ENCODE measurements at places on chromosomes 2 and 18. TPM values are rescaled to one million over a fixed set of nuclear protein-coding genes. Genes with fewer than 3 reads are reported as not detected.

DSG2 gene
- total RNA-seq = 45.3 TPM

COPS9 gene
- total RNA-seq = 159 TPM

GRCh38 chr2:211941216-211941747 is 597.3 kb downstream of the ERBB4 start:
- H3K36me3 ChIP-seq = no peaks in the 10 kb centered on the region
- H3K27me3 ChIP-seq = no peaks in the 10 kb centered on the region
- H3K4me3 ChIP-seq = no peak overlapping the region
- peaks cover 5% of the 10 kb centered on the region for H3K4me1 ChIP-seq

DNA sequence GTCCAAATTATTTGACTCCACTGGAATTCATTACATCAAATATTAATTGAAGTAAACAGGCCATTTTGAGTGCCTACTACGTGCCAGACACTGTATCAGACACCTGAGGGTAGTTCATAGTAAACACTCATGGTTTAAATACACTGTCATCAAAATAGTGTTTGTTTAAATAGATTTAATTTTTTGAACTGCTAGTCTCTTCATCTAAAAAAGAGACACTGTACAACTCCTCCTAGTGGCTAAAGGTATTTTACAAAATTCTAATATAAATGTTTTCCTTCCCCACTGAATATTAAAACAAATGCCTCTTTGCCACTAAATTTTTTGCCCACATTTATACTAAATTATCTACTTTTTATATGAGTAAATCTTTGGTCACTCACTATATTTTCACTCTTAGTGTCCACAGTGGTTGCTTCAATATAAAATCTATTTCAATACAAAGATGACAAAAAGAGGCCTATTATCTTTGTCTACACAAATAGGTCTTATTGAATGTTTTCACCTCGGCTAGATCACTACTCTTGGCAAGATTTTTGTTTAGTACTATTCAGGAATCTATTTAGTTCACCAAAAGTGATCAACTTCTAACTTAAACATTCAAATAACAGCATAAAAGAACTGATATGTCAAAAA is 122.1 kb downstream of the TMEM247 start:
- no peak overlapping the region for H3K27ac ChIP-seq
- no peak overlapping the region for H3K4me3 ChIP-seq
- peak; percentile 16 for DNase-seq
- H3K27me3 ChIP-seq = no peaks in the 10 kb centered on the region
- no peaks in the 10 kb centered on the region for H3K36me3 ChIP-seq

DNA sequence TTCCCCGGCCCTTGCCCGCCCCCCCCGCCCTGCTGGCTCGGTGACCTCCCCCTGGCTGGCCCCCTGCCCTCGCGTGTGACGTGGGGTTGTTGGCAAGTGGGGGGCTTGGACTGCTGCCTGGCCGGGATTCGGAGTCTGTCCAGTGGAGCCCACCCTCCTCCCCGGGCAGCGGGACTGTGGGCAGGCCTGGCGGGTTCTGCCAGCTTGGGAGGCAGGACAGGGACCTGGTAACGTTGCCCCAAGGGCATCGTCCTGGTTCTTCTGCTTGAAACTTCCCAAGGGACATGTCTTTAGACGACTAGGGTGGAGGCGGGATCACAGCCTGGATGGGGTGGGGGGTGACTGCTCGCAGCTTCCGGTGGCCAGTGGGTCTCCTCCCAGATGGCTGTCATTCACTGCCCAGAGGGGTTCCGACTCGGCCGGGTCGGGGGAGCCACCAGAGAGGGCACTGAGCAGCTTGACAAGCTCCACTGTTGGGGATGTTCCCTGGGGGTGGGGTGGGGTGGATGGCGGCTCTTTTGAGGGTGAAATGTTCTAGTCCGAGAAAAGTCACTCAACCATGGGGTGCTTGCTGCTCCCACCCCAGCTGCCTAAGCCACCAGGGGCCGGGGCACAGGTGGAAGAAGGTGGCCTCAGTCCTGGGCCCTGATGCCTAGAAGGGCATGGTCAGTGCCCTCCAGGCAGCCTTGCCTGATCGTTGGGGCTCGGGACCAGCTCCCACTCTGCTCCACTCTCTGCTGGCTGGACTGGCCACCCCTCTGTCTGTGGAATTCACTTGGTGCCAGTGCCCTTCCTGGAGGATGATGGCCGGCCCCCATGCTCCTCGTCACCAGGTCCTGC is 4.3 kb upstream of the HS6ST1 start:
- no peaks in the 10 kb centered on the region for H3K36me3 ChIP-seq
- no peaks in the 10 kb centered on the region for H3K4me1 ChIP-seq
- H3K4me3 ChIP-seq = no peak overlapping the region

GRCh38 chr2:42965196-42965595 is 172.8 kb upstream of the HAAO start:
- peak; percentile 54 for DNase-seq
- no peak overlapping the region for H3K27ac ChIP-seq
- H3K36me3 ChIP-seq = no peaks in the 10 kb centered on the region
- H3K27me3 ChIP-seq = no peaks in the 10 kb centered on the region
- no peaks in the 10 kb centered on the region for H3K4me1 ChIP-seq

DNAJC5G gene
- 14.1 TPM for total RNA-seq

DNA sequence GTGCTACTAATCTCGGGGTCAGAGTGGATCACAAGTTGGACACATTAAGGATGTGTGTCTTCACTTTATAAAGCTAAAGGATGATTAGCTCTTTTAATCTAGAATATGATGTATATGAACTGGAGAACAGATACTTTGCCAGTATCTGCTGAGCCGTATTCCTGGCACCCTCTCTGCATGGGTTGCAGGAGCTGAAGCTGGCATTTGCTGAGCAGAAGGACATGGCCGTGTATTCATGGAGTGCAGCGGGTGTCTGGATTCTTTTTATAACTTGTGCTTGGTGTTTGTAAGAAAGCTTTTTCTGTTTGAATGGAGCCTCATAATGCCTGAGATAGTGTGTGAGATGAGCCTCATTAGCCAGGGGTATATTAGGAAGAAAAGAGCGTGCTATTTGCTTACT is 103.9 kb upstream of the MCFD2 start:
- H3K27me3 ChIP-seq = no peaks in the 10 kb centered on the region
- H3K4me3 ChIP-seq = no peak overlapping the region
- no peak overlapping the region for H3K27ac ChIP-seq
- H3K4me1 ChIP-seq = peaks cover 8% of the 10 kb centered on the region
- no peaks in the 10 kb centered on the region for H3K36me3 ChIP-seq

- H3K27me3 ChIP-seq = peaks cover 12% of the 10 kb centered on the region
- H3K27ac ChIP-seq = no peak overlapping the region
- no peaks in the 10 kb centered on the region for H3K36me3 ChIP-seq
- H3K4me1 ChIP-seq = no peaks in the 10 kb centered on the region
- DNase-seq = no peak
These were observed 232.0 kb downstream of the SH3BP4 start for GRCh38 chr2:235183786-235184185.

HMSD gene
- 0.14 TPM for total RNA-seq

- H3K27me3 ChIP-seq = no peaks in the 10 kb centered on the region
- peaks cover 17% of the 10 kb centered on the region for H3K36me3 ChIP-seq
- H3K27ac ChIP-seq = no peak overlapping the region
- no peaks in the 10 kb centered on the region for H3K4me1 ChIP-seq
- H3K4me3 ChIP-seq = no peak overlapping the region
These were observed 76.3 kb upstream of the WDSUB1 start for GRCh38 chr2:159362816-159363251.

DNA sequence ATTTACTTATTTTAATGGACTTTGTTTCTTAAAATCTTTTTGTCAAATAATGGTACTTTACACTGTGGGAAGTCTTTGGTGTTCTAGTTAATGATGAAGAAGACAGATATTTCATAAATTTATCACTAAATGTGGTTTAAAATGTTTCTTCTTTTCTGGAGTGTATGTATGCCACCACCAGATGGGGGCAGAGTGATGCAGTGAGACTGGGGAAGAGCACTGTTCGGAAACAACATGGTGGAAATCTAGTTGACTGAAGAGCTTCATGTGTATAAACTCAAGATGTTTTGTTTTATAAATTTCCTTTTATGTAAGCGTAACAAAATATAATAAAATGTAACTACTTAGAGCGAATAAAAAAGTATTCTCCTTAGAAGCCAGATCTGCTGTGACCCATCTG is 195.1 kb downstream of the KCNE4 start:
- peak; percentile 64 for DNase-seq
- no peaks in the 10 kb centered on the region for H3K36me3 ChIP-seq
- no peak overlapping the region for H3K4me3 ChIP-seq
- no peaks in the 10 kb centered on the region for H3K27me3 ChIP-seq
- H3K4me1 ChIP-seq = no peaks in the 10 kb centered on the region

NAT8 gene
- total RNA-seq = not detected

DNA sequence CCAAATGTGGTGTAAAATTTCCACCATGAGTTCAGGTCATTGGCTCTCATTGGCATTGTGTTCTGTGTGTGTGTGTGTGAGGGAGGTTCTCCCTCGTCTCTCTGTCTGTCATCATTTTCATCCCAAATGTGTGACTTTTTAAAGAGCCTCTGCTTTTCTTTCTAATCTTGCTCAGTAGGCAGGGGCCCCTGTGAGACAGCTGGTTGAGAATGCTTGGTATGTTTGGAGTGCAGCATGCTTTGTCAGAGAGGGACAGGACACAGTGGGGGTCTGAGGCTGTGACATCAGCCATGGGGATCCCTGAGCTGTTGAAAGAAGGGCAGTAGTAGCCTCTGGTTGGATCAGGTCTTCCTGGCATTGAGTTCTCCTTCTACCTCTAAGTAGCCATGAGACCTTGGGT is 10.6 kb downstream of the PTPRM start:
- H3K4me3 ChIP-seq = no peak overlapping the region
- peaks cover 11% of the 10 kb centered on the region for H3K4me1 ChIP-seq
- H3K27me3 ChIP-seq = no peaks in the 10 kb centered on the region
- peak; percentile 62 for DNase-seq
- no peaks in the 10 kb centered on the region for H3K36me3 ChIP-seq
- H3K27ac ChIP-seq = no peak overlapping the region

- no peak overlapping the region for H3K4me3 ChIP-seq
- H3K27me3 ChIP-seq = no peaks in the 10 kb centered on the region
- peak; percentile 78 for DNase-seq
These were observed 28.4 kb upstream of the DYNC2LI1 start for GRCh38 chr2:43745457-43745856.

GRCh38 chr2:12856934-12857601 is 140.3 kb downstream of the TRIB2 start:
- H3K27ac ChIP-seq = no peak overlapping the region
- H3K27me3 ChIP-seq = no peaks in the 10 kb centered on the region

DNA sequence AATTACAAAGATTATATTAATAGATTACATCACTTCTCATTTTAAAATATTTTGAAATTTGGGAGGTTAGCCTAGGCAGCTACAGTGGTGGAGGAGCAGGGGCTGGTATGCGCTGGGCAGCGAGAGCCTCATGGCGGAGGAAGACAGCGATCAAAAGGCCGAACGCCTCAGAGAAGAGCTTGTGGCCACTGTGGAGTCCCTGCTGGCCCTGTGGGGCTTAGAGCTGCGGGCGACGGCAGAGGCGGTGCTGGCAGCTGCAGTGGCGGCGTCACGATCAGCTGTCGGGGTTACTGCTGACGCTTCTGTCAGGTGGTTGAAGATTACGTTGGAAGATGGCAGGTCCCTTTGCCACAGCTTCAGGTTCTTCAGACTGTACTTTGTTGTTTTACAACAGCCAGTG is 87.4 kb downstream of the ROCK2 start:
- H3K4me3 ChIP-seq = no peak overlapping the region
- no peak for DNase-seq
- no peaks in the 10 kb centered on the region for H3K36me3 ChIP-seq
- H3K4me1 ChIP-seq = no peaks in the 10 kb centered on the region
- H3K27ac ChIP-seq = peak overlapping the region; percentile 25

CHRNA1 gene
- total RNA-seq = 1.1 TPM

GRCh38 chr2:112008910-112009485 is 46.1 kb upstream of the TMEM87B start:
- no peaks in the 10 kb centered on the region for H3K4me1 ChIP-seq
- H3K4me3 ChIP-seq = no peak overlapping the region
- no peaks in the 10 kb centered on the region for H3K27me3 ChIP-seq
- no peak for DNase-seq
- H3K27ac ChIP-seq = no peak overlapping the region

DNA sequence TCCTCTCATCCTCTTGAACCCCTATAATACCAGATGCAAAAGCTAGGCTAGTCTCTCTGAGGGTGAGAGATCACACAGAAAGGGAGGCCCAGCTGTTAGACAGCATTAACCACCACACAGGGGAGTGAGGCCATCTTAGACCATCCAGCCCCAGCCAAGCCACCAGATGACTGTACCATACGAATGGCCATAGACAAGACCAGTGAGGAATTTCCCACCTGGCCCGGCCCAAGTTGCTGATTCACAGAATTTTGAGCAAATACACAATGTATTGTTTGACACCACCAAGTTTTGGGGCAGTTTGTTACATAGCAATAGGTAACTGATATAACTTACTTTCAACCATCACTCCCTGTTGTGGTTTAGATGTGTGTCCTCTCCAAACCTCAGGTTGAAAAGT is 98.2 kb upstream of the CTNNA2 start:
- DNase-seq = no peak
- H3K4me1 ChIP-seq = no peaks in the 10 kb centered on the region
- no peaks in the 10 kb centered on the region for H3K36me3 ChIP-seq
- no peaks in the 10 kb centered on the region for H3K27me3 ChIP-seq
- H3K27ac ChIP-seq = no peak overlapping the region
- no peak overlapping the region for H3K4me3 ChIP-seq

DNA sequence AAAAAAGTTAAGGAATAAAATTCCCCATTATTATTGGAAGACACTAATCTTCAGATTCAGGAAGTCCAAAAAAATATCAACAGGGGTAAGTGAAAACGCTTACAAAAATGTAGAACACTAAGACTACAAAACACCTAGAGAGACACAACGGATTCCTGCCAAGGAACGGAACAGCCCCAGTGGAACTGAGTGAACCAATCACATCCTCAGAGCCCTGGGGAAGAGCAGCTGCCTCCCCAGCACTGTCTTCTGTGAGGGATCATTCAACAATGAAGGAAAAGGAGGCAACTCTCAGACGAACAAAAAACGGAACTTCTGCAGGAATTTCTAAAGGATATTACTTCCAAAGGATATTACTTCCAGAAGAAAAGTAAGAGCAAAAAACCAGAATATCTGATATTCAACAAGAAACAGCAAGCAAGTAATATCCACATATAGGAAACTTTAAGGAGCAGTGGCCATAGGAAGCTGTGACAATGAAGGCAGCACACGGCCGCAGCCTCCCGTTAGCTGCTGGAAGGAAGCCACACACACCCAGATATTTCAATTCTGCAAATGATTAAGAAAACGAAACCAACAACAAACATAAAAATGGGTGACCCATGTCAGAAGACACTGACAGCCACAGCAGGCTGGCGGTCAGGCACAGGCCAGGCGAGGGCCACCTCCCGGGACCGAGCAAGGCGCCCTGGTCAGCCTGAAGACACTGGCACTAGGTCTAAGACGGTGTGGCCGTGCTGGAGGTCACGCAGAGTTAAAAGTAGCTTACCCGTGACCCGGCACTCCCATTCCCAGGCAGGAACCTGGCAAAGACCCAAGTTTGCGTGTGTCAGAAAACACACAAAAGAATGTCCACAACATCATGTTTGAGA is 81.8 kb downstream of the HDAC4 start:
- no peak overlapping the region for H3K4me3 ChIP-seq
- H3K36me3 ChIP-seq = no peaks in the 10 kb centered on the region
- peak overlapping the region; percentile 70 for H3K27ac ChIP-seq
- DNase-seq = no peak
- H3K4me1 ChIP-seq = peaks cover 27% of the 10 kb centered on the region
